Astrocyte of the cerebellum (primary cell): ENCODE measurements at places on chromosomes 12 and 14.
A peak's percentile ranks its signal among the peaks of the same experiment; 100 is the strongest.

DNA sequence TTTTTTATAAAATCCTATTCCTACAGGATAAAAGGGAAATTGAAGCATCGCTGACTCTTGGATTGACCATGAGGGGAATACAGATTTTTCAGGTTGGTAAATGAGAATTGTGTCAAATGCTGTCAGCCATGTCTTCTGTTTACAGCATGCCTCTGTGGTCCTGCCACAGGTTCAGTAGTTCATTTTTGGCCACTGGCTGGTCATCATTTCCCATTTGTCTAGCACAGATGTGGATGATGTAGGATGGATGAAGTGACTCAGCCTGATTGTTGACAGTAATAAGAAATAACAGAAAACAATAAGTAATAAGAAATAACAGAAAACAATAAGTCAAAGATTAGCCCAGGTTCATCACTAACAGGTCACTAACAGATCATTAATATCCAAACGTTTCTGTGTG is 59.8 kb downstream of the FRMD6 start:
- DNase-seq = no peak

DNA sequence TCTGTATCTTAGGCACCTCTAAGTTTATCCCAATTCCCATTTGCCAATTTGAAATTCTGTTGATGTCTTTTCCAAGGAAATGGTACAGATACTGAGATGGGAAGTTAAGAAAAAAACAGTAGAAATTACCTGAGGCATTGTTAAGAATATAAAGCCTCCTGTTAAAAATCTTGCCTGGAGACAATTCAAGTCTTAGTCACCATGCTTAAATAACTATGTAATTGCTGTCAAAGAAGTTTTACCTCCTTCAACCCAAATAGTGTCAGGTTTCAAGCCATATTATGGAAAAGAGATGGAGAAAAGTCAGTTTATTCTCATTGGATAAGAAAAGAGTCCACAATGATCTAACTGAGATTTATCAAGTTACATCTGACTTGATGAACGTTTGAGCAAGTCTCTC is 974.7 kb downstream of the GALC start:
- no peak for DNase-seq

DNA sequence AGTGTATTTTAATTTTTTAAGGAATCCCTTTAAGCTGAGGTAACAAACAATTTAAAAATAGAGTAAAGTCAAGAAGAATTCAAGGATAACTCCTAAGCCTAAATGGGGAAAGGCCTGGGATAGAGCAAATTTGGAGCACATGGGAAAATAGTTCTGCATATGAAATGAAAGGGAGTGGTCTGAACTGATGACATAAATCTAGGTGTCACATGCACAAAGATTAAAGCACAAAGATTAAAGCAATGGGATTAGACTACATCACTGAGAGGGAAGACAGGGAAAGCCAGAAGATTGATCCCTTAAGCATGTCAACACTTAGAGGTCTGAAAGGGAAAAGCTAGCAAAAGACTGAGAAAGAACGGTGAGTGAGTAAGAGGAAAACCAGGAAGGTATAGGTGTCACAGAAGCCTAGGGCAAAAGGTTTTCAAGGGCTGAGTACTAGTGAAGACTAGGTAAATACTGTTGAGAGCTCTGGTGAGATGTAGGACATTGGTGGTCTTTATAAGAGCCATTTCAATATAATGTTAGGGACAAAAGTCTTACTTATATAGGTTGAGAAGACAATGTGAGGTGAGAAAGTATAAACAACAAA is 59.6 kb downstream of the SEC23A start:
- DNase-seq = no peak

GRCh38 chr12:68835333-68835908 is 27.4 kb downstream of the MDM2 start:
- DNase-seq = no peak

DNA sequence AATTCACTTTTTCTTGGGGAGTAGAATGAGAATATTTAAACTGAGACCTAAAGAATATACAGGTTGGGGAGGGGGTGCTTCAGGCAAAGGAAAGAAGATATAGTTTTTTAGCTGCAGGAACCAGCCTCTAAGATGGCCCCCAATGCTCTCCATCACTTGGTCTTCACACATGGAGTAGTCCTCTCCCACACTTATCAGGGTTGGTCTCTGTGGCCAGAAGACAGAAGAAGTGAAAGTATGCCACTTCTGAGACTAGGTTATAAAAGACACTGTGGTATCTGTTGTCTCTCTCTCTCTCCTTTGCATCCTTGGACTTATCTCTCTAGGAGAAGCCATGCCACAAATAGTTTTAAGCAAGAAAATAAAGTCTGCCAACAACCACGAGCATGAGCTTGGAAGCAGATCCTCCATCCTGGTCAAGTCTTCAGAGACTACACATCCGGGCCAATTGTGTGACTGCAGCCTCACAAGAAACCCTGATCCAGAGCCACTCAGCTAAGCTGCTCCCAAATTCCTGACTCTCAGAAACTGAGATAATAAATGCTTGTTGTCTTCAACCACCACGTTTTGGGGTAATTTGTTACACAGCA is 18.0 kb downstream of the PUS7L start:
- no peak for DNase-seq

DNA sequence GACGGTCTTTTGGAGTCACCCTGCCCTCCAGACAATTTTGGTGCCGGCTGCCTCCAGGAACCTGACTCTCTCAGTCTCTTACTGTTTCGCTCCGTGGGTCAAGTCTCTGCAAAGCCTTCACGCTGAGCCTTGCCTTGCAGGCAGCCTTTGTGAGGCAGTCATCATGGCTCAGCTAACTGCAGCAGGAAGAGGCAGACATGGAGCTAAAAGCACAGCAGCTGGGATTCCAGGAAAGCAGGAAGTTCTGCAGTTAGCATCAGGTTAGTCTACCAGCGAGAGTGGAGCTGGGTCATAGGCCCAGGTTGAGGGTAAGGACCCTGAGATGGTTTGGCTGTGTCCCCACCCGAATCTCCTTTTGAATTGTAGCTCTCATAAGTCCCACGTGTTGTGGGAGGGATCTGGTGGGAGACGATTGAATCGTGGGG is 305.4 kb downstream of the PCNX1 start:
- no peak for DNase-seq

- DNase-seq = no peak
Observed at GRCh38 chr12:100295764-100296555, 29.0 kb downstream of the SCYL2 start.

DNA sequence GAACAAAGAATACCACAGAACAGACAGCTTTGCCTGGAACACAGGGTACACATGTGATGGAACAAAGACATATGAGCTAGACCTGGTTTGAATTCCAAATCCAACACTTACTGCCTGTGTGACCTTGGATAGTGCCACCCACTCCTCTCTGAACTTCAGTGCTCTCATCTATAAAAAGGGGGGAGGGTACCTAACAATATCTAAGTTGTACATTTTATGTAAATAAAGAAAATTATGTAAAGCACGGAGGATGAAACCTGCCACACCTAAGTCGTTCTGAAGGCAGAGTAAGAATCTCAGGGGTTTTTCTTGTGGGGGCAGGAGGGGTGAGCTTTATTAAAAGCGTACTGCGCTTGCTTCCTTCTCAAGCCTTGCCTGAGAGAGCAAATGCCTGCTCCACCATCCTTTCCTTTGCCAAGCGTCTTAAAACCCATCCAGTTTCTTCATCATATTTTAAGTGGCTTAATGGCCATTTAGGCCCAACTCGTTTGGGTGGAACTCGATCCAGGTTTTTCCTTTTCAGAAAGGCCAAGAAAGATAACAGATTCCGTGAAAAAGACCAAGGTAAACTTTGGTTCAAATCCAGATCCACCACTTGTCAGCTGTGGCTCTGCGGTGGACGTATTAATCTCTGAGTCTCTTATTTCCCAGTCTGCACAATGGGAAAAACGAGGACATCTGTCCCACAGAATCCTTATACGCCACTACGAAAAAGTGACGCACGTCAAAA is 946 bp downstream of the DDX24 start:
- DNase-seq = no peak

- DNase-seq = no peak
Observed at GRCh38 chr12:25875661-25876060, 82.8 kb upstream of the RASSF8 start.

GRCh38 chr14:74290415-74290814 is 12.3 kb downstream of the ABCD4 start:
- no peak for DNase-seq

DNA sequence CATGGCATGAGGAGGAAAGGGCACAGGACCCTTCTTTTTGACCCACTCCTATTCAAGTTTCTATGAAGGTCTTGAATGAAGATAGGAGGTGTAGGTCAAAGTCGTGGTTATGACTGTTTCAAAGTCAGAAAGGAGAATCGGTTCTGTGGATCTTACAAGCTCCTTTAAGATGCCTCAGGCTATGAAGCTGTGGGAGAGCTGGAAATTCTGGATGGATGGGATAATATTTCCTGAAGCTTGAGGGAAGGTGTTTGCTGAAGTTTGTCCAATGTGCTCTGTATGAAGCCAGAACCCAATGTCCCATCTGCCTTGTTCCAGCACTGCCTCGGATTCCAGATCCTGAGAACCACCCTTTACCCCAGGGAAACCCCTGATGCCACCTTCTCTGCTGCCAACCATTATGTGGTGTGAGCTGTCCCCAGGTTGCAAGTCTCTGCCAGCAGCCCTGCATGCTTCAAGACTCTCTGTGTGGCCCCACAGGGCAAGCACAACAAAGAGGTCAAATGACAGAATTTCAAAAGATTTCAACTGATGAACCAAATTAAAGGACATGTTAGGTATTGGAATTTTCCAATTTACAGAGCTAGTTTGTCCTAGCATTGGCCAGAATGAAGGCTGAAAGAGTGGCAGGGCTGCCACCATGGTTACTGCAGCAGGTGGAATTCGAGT is 472.0 kb downstream of the RGS6 start:
- DNase-seq = no peak

DNA sequence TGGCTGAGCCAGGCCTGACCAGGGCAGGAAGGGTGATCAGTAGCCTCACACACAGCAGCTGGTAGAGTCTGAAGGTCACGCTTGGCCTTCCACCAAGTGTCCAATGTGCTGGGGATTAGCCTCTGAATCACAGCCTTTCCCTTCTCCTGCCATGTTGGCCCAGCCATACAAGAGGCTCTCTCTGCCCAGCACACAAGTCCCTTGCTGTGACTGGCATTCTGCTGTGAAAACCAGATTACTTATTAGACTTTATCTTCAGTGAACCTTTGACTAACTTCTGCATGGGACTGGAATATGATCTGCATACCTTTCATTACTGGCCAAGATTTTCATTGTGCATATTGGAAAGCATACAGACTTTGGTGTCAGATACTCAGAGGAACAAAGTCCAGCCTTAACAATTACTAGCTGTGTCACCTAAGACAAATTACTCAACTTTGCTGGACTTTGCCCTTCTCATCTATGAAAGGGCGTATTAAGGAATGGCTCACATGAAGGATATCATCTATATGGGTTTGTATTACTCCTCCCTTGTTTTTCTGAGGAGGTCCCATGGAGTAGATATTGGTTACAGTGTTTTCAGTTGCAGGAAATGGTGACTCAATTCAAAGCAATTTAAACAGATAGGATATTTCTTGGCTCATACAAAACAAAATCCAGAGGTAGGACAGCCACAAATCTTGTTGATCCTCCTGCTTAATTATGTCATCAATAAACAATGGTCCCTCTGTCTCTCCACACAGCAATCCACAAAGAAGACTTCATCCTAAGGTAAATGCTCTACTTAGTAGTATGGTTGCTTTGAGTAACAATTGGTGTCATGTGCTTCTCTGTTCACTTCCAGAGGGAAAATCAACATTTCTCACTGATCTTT is 99.6 kb downstream of the DYRK2 start:
- DNase-seq = peak; percentile 8

GRCh38 chr14:77562681-77563080 is 53.8 kb downstream of the SPTLC2 start:
- peak; percentile 56 for DNase-seq

DNA sequence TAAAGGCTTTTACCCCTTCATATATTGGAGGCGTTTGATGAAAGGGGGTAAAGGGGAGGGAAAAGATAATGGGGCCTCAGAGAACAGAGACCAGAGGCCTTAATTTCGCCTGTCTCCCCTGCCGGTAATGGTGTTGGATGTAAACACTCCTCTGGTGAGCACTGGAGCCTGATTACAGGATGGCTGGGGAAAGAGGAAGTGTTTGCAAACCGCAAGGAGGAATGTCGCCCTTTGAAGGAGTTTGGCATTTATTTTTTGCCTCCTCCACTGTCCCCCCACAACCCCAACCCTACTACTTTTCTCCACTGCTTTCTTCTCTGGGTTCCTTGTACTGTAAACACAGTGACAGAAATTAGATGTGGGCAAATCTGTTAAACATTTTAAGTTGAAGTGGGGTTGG is 211.9 kb upstream of the TBX3 start:
- DNase-seq = no peak

GRCh38 chr14:22226381-22226780 is 362.6 kb downstream of the DAD1 start:
- DNase-seq = no peak

DNA sequence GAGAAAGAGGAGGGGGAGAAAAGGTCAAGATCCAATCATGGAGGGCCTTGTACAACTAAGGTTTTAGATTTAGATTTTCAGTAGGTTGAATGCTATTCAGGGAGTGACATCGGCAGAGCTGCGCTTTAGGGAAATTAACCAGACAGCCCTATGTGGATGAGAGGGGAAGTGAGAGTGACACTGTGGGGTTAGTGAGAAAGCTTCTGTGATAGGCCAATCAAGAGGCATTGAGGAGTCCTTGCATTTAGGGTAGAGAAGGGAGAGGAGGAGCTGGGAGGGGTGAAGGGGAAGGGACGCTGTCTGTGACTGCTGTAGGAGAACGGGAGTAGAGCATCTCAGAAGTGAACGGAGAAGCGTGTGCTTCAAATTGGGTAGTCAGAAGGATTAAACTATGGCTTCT is 3.4 kb downstream of the HSD17B6 start:
- no peak for DNase-seq

DNA sequence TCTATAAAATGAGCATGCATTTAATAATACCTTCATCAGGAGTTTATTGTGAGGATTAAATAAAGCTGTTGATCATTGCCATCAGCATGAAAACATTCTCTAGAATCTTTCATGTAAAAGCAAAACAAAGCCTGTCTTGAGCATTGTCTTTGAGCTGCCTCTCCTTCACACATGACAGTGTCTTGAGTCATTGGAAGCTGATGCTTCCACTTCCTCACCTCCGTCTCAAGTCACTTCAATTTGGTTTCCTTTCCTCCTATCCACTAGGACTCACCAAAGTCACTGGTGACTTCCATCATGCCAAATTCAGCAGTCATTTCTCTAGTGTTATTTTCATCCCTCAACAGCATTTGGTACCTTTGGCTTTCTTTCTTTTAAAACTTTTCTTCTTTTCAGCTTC is 31.6 kb upstream of the MYBPC1 start:
- no peak for DNase-seq

GRCh38 chr12:113569806-113570205 is 98.1 kb upstream of the LHX5 start:
- no peak for DNase-seq

GRCh38 chr12:51901121-51901817 is 6.0 kb upstream of the ACVRL1 start:
- DNase-seq = no peak

DNA sequence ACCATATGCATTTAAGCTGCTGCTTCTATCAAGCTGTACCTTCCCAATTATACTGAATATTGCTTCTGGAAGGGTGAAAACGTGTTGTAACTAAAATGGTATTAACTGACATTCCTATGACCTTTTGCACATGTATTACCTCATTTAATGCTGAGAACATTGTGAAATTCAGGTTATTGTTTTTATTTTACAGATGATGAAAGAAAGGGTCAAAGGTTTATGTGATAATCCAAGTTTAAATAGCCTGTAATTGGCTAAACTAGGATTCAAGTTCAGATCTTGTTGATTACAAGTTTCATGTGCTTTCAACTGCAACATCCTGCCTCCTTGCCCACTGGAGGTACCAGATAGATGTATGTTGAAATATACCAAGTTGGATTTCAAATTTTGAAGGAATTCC is 433.3 kb upstream of the PRICKLE1 start:
- no peak for DNase-seq
